ENCODE measurements at places on chromosomes 2 and 18.

DNA sequence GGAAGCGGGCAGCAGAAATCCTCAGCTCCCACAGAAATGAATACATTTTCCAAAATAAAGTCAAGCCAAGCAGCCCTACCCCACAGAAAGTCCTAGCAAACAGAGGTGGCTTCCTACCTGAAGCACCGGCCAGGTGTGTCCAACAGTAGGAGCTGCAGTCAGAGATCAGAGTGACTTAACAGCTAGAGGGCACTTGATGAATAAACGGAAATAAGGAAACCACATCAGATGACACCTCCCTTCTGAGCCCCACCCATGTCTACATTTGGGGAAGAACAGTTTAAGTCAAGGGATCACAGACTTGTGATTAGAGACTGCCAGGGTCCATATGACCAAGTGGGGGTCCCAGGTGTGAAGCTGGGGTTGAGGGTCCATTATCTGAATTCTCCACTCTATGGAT lies at the start of gene CXCR1:
Gene CXCR1, minus strand, starts transcription at position 172 of the 400 bp plus-strand sequence. CDS start 1,751 bp downstream, outside the sequence.
- no peak for DNase-seq

DNA sequence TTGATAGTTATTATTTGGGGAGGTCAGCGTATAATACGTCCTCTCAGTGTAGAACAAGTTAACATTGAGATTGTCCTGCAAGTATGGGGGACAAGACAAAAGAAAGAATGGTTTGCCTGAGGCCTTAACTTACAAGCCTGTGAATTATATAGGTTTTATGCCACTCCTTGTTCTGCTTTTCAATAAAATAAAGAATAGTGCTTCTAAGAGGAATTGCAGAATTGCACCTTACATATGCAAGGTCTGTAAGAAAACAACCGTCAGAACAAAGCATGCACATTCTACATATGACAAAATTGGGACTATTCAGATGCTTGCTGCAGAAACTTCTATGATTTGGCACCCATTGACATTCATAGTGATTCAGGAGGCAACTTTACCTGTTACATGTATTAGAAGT lies 785.0 kb downstream of the NR4A2 start:
- DNase-seq, result no peak

DNA sequence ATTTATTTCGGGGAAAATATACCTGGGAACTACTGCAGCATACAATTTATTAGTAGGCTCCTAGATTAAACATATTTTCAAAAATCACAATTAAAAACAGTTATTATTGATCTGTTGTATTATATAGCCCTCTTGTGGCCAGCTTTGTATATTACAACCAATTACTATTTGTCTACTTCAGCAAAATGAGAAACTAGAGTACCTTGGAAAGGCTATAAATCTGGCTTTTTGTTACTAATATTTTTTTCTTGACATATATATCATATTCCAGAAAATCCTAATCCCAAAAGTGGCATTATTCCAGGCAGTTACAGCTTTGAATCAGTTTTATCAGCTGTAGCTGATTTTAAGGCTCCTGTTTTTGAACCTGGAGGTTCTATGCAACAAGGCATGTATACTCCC lies 101.2 kb downstream of the UBR3 start:
- DNase-seq, result no peak

GRCh38 chr18:37666991-37667390 lies 101.4 kb upstream of the CELF4 start:
- DNase-seq, result no peak

DNA sequence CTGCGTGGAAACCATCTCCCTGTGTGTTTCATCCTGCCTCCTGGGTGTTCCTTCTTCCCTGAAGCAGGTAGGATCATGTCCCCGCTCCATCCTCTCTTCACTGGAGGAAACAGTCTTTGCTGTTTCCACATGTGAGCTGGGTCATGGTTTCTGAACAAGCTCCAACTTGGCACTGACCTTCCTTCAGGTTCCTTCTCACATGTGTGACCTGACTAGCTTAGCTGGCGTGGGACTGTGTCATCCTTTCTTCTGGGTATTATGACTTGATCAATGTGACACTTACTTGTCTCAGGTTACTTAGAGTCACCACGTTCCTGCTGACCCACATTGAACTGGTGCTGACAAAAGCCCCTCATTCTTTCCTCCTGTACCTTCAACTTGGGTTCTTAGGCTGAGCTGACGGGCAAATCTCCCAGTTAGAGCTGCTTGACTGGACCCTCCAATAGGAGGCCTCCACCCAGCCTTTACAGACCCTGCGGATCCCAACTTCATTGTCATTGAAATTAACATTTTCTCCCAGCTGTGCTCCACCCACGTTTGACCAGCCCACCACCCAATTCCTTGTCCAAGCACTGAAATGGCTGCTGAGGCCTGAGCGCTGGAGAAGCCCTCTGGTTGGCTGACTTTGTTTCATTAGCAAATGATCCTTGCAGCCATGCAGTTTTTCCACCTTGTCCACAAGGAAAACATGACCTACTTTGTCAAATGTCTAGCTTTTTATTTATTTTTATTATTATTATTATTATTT lies 128.1 kb downstream of the DDX1 start:
- no peak for DNase-seq

DNA sequence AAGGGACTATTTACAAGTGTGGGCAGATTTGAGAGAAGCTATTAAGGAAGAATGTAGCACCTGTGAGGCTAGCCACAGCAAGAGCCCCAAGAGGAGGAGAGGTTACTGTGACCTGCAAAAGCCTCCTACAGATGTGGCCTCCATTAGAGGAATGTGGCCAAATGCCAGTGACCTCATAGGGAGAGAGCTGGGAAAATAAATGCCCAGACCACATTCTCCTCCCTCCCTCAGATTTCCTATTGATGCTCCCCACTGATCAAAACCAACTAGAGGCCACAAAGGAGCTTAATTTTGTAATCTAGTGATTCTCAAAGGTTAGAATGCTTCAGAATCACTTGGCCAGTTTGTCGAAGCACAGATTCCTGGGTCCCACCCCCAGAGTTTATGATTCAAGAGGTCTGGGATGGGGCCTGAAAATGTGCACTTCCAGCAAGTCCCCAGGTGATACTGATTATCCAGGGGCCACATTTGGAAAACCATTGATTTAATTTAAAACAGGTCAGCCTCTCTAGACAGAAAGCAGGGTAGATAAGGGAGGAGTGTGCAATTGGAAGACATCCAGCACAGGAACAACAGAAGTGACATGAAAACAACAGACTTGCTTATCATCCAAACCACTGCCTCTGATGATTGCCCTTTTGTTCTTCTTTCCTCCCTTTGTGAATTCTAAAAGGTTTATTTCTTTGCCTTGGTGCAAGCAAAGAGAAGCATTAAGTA lies 61.2 kb upstream of the RBBP8 start:
- no peak for DNase-seq

DNA sequence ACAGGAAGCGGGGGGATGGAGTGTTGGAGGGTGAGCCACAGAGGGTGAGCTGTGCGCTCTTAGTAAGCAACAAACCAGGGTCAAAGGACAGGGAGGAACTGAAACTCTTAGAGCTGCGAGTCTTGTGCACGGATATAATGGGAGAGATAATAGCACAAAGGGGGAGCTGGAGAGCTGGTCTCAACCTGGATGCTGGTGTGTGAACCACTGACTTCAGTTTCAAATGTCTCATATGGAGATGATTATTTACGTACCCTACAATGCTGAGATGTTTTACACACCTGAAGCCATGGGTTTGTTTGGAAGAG lies 35.9 kb downstream of the PTGR3 start:
- DNase-seq, result no peak
